ENCODE measurements at places on chromosomes 11 and 22.

DNA sequence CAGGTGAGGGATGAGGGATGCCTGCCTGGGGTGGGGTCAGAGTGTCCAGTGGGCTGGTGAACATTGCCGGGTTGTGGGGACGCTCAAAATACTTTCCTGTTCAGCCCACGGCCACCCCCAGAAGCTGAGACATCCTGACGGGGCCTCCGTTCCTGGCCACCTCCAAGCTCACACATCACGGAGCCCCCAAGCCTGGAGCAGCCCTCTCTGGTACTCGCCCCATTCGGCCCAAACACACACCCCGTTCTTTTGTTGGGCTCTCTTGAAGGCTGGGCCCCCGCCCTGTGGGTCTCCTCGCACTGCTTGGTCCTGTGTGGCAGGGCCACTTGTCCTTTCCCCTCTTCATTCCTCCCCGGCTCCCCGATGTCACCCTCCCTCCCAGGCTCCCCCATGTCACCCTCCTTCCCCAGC, 442.6 kb downstream of the TBC1D22A start:
- no peak for DNase-seq

- DNase-seq = no peak
Observed at GRCh38 chr11:118633319-118633690, 25.9 kb downstream of the PHLDB1 start.

DNA sequence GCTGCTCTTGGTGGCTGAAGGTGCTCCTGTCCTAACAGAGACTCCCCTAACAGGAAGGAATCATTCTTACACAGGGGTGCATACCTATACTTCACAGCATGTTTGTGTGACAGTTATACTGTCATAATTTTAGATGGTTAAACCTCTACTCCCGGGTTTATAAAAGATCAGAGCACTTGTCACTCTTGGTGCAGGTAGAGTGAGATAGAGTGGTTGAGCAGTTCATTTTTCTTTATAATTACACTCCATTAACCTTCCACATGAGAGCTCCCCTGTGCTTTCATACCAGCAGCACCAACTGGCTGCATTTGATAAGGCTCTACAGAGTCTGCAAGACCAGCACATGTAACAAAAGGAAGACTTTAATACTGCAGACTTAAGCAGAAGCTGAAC, 72.9 kb downstream of the LARGE2 start:
- no peak for DNase-seq

DNA sequence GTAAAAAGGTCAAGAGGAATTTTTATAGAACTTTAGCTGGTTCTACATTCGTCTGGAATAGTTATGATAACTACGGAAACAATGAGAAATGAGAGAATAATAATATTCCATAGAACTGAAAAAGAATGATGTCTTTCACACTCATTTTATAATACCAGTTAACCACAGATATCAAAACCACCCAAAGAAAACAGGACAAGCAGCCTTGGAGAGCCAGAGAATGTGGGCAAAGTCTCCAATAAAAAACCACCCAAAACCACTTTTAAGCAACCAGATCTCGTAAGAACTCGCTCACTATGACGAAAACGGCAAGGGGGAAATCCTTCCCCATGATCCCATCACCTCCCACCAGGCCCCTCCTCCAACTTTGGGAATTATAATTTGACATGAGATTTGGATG, 60.8 kb downstream of the ARHGAP32 start:
- peak; percentile 17 for DNase-seq

DNA sequence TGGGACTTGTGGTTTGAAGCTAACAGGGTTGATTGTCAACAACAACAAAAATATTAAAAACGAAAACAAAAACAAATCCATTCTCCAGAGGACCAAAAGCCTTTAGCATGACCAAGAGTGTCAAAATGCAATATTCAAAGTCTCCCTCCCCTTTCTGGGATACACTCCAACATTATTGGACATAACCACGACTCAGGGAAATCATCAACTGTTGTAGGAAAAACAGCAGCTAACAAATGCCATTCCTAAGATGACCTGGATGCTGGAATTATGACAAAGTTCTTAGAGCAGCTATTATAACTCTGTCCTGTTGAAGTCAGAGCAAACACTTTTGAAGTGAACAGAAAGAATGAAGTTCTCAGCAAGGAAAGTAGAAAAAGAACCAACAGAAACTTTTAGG, 143.0 kb downstream of the TMEM135 start:
- DNase-seq = peak; percentile 25

DNA sequence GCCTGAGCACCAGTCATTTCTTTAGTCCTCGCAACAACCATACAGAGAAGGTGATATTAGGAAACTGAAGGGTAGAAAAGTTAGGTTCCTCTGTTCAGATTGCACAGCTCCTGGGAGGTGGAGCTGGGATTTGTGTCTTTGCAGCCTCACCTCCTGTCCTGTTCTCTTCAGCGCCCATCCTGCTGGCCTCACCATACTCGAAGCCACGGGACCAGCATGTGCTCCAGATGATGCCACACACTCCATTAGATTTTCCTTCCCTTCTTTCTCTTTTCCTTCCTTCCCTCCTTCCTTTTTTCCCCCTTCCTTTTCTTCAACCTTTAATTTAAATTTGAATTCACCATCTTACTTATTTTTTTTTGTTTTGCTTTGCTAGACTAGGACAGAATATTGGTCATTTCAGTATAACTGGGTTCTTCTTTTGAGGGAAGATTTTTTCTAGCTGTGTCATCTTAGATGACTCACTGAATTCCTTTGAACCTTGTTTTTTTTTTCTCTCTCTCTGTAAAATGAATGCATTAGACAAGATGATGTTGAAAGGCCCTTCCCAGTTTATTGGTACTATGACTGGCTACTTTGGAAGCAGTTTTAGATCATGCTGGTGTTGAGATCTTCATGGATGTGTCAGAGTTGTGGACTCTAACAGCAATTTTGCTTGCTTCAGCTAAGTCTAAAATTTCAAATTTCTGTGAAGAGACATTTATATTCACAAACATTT, 662.5 kb upstream of the TENM4 start:
- DNase-seq = peak; percentile 90

Data from brain microvascular endothelial cell (primary cell).